ENCODE measurements at places on chromosomes 7 and 10.

DNA sequence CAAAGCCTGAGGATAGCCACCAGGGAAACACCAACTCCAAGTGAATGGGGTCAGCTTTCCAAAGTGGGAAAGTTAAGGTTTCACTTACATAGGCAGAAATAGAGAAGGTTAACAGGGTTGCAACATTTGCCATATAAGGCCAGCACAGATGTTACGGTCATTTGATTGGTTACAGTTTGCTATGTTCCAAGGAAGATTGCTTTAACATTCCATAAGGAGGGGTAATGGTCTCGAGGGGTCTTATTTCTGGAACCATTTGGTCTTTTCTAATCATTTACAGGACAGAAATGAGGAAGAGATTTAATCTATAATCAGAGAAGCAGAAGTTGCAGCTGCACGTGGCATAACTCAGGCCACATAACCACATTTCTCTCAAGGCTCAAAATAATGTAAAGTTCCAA lies 679.4 kb upstream of the C7orf33 start:
- no peak for DNase-seq

- DNase-seq = no peak
Measured at GRCh38 chr7:25828468-25828867, 323.5 kb upstream of the NFE2L3 start.

DNA sequence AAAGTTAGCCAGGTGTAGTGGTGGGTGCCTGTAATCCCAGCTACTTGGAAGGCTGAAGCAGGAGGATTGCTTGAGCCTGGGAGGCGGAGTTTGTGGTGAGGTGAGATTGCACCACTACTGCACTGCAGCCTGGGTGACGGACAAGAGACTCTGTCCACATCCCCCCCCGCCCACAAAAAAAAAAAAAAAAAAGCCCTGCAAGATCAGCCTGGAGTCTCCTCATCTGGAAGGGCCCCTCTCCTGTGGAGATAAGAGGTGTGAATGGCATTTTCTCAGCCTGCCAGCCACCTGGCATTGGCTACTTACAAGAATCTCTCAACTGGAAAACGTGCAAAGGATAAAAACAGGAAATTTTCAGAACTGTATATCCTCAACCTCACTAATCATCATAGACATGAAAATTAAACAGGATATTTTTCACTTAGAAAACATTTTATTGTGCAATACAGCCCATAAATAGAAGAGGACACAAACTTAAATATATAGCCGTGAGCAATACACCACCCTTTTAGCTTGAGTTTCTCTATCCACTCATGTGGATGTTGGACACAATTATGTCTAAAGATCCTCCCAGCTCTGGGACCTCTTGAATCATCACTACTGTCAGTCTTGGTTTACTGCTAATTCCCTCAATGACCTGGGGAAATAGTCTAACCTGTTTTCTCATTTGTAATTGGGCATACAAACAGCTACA lies 11.3 kb upstream of the TSPAN15 start:
- no peak for DNase-seq

DNA sequence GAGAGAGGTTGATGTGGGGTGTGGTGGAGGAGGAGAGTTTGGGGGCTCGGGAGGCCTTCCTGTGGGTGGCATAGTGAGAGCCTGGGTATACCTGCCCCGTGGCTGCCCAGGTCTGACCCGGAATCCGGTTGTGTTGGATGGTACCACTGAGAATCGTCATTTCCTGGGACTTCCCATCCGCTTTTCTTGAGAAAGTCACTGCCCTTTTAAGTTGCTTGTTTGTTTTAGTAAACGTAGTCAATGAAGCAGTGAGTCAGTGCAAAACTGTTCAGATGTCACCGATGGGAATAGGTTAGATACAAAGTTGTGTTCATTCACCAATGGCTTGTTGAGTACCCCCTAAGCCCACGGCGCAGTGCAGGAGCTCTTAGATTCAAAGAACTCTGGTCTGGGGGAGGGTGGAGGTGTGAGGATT lies 285.8 kb downstream of the CAMK1D start:
- DNase-seq = no peak

DNA sequence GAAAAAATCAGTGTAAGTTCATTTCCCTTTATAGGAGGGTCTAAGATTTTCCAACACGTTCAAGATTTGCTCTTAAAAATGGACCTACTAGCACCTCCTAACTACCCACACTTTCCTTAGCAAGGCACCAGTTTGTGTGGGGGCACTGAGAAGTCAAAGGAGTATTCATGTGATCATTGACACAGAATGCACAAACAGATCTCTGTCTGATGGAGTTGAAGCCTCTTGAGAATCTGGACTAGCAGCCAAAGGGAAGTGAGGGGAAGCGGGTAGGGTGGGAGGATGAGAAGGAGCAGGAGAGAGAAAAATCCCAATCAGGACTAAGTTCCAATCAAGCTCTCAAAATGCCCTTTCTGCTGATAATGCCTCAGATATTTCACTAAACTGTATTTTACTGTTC lies 4.1 kb downstream of the MMS19 start:
- DNase-seq = no peak

GRCh38 chr10:108496106-108496505 lies 1331.6 kb upstream of the SORCS1 start:
- no peak for DNase-seq
